HT1080 (cell line): ENCODE measurements at places on chromosomes 3 and 15. TPM values are rescaled to one million over a fixed set of nuclear protein-coding genes. Genes with fewer than 3 reads are reported as not detected.
A peak's percentile ranks its signal among the peaks of the same experiment; 100 is the strongest.

DNA sequence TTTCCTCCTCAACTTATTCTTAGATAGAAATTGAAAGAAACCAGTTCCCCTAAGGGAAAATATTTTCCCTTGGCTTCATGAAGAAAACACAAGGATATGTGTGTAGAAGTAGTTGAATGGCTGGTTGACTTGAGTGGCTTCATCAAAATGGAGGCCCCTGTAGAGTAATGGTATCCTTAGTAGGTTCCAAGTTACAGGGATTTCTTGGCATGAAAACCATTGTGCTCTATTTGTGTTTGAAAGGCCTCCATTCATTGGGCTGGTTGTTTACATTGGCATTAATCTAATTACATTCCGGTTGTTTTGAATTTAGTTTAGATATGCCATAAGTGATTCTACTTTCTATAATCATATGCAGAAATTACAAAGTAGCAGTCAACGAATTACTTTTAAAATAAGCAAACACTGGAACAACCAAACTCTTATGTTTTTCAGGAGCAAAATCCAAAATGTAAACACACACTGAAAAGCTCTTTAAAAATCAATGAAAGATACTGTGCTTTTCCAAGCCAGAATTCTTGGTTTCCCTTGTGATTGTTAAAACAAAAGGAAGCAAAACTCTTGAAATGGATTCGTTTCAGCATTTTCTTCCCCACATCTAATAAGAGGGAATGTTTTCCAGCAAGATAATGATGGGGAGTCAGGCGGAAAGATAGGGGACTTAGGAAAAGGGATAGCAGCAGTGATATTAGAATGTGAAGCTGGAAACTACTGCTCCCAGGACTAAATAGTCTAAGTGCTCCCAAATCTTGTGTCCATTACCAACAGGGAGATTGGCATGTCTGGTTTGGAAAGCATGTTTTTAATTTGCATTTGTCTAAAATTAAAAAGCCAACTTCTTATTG, 77.0 kb downstream of the EPHA3 start:
- DNase-seq, result no peak

GRCh38 chr3:9301798-9302197, 52.4 kb upstream of the SRGAP3 start:
- DNase-seq, result no peak

DNA sequence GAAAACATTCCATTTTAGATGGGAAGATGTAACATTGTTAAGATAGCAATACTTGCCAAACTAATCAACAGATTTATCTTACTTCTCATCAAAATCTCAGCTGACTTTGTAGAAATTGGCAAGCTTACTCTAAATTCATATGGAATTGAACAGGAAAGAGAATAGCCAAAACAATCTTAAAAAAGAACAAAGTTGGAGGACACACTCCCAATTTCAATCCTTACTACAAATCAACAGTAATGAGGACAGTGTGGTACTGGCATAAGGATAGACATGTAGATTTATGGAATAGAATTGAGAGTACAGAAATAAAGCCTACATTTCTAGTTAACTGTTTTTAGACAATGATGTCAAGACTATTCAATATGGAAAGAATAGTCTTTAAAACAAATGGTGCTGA, 308.3 kb downstream of the SUCLG2 start:
- DNase-seq, result no peak

DNA sequence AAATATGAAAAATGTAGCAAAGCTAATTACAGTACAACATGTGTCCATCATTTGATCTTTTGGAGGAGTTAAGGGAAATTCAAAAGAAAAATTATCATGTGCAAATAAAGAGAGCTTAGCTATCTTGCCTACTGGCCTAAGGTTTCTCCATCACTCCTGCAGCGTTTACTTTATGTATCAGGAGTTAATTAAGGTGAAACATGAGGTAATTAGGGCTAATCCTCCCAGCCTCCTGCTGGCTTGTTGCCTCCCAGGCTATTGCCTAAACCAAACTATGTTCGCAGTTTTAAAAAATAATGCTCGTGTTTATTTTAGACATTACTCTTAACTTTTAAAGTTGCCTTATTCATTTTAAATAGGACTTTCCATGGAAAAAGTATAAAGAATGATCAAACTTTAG, 367.5 kb downstream of the ROBO2 start:
- DNase-seq, result no peak

GRCh38 chr3:132378846-132379245, 38.5 kb upstream of the DNAJC13 start:
- no peak for DNase-seq

DNA sequence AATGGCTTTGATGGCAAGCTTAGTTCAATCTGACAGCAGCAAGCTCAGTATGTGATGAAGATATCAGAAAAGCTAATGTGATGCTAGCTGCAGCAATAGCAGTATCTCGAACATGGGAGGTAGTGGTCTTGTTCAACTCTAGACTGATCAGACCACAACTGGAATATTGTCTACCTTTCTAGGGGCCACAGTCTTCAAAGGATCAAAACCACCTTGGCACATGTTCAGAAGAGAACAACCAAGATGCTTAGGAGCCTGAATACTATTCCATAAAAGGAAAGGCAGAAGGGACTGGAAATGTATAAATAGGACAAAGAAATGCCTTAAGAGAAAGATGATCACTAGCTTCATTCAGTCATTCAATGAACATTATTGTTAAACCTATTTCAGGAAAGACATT, 2.3 kb downstream of the C3orf70 start:
- no peak for DNase-seq

GRCh38 chr3:33957176-33957575, 158.7 kb downstream of the PDCD6IP start:
- DNase-seq, result no peak

DNA sequence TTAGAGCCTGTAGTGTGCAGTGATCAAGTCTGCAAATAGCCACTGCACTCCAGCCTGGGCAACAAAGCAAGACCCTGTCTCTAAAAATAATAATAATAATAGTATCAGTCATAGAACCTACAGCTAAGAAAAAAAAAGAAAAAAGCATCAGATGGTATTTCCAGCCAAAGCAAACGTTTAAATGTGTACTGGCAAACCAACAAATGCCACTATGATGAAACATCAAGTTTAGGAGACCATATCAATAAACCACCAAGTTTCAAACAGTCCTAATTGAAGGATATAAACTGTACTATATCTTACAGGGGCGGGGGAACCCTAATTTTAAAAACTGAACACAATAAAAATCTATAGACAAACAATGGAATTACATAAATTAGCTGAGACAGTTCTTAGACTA, 6.4 kb downstream of the UBP1 start:
- no peak for DNase-seq

GRCh38 chr3:85244519-85244918, 285.7 kb downstream of the CADM2 start:
- no peak for DNase-seq

- peak; percentile 73 for DNase-seq
These were observed 29.0 kb upstream of the SLC2A2 start for GRCh38 chr3:171055336-171056178.

Gene C3orf22
- not detected in 2 replicates for total RNA-seq

Gene IQGAP1
- 145 and 148 TPM in 2 replicates for total RNA-seq

Gene PAQR9
- total RNA-seq, result 0.03 TPM in 1 of 2 replicates, not detected in the other
